NCI-H460 (cell line): ENCODE measurements at places on chromosomes 7 and 10.

- DNase-seq = no peak
Measured at GRCh38 chr10:7567911-7568620, 98.7 kb downstream of the ITIH5 start.

DNA sequence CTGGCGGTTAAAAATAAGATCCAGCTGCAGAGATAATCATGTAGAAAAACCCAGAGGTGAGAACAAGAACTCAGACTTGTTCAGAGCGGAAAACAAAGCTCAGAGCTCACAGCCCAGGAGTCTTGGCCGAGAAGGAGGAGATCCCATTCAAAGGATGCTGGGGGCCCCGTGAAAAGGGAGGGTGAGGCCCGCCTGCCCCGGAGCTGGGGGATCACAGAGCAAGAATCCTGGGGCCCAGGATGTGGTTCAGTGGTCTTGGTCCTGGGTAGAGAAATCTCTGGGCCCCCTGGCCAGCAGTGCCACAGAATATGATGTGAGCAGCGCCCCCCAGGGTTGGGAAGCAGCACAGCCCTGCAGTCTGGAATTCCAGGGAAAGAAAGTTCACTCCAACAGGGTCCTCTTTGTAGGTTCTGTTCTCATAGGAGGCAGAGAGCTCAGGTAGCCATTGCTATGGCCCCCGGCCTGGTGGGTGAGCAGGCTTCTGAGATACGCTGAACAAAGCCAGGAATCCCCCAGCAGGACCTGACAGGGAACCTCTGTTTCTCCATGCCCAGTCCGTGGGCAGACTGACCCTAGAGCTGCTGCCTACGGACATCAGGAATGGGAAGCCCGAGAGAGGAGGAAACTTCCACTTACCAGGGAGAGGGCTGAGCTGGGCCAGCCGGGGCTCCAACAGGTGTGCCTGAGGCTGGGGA lies 77.7 kb upstream of the GNA12 start:
- no peak for DNase-seq

DNA sequence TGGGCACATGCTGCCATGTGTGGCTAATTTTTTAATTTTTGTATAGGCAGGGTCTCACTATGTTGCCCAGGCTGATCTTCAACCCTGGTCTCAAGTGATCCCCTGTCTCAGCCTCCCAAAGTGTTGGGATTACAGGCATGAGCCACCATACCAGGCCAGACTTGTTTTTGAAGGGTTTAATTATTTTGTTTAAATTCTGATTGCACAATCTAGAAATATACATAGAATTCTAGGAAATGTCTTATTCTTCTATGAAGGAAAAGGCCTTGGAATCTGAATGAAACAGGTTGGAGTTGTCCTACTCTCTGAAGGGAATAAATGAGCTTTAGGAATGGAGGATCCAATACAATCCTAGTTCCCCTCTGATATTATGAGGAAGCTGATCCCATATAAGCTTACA lies 15.5 kb upstream of the JCAD start:
- no peak for DNase-seq

DNA sequence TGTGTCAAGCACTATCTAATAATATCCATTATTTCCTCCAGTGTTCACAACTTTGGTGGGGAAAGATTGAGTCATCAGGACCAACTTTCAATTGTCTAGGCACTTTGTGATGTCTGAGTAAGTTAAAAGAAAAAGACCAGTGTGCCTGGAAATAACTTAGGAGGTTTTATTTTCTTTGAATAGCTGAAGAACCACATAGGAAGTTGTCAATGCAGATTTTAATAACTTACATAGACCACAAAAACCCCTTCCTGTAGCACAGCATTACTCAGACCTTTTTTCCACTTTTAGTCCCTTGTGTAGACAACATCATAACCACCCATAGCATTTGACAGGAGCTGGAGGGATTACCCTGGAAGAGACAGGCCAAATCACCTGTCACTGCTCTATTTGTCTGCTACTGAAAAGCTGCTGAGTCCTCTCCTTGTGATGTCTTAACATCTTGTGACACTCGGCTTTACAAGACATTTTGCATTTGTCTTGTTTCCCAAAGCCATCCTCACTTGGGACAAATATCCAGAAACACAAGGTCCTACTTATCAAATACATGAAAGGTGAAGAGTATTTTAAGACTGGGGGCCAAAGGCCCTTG lies 241.5 kb upstream of the PTER start:
- no peak for DNase-seq
